A375 (cell line): ENCODE measurements at places on chromosomes 3 and 15. TPM values are rescaled to one million over a fixed set of nuclear protein-coding genes. Genes with fewer than 3 reads are reported as not detected.

The PLS1 gene
- total RNA-seq, result 7.4 and 8.8 TPM in 2 replicates

The PLA2G4D gene
- total RNA-seq, result not detected in 2 replicates

The DLEC1 gene
- total RNA-seq, result 0.11 TPM in 1 of 2 replicates, not detected in the other

The MAGEF1 gene
- total RNA-seq, result 43.6 and 47.7 TPM in 2 replicates

The FBXL2 gene
- 2.4 and 3.6 TPM in 2 replicates for total RNA-seq

The TPRA1 gene
- 52.1 and 66.8 TPM in 2 replicates for total RNA-seq

The CAMK2N2 gene
- 0.23 and 0.40 TPM in 2 replicates for total RNA-seq

The OCA2 gene
- total RNA-seq, result 0.19 TPM in 2 replicates

The COL6A5 gene
- not detected in 2 replicates for total RNA-seq

The TMEM40 gene
- total RNA-seq, result 0.08 TPM in 1 of 2 replicates, not detected in the other

The SELENOK gene
- 57.1 and 59.9 TPM in 2 replicates for total RNA-seq

The RLBP1 gene
- 3.7 and 5.3 TPM in 2 replicates for total RNA-seq

The ITGB5 gene
- total RNA-seq, result 257 and 271 TPM in 2 replicates

The MANF gene
- total RNA-seq, result 120 and 155 TPM in 2 replicates

The ETV5 gene
- total RNA-seq, result 122 and 143 TPM in 2 replicates

The AMOTL2 gene
- 230 and 247 TPM in 2 replicates for total RNA-seq

The CLASP2 gene
- total RNA-seq, result 50.8 and 70.5 TPM in 2 replicates

The STARD5 gene
- 0.38 and 0.53 TPM in 2 replicates for total RNA-seq

The PIGZ gene
- total RNA-seq, result 0.29 and 2.8 TPM in 2 replicates

The TMIE gene
- total RNA-seq, result 0.23 and 0.48 TPM in 2 replicates

The SOX2 gene
- total RNA-seq, result 10.4 and 11.0 TPM in 2 replicates

The MINAR1 gene
- total RNA-seq, result 1.0 and 1.1 TPM in 2 replicates

The CADPS gene
- 0.03 TPM in 1 of 2 replicates, not detected in the other for total RNA-seq

The CGNL1 gene
- total RNA-seq, result 0.08 TPM in 2 replicates

The FBLN2 gene
- total RNA-seq, result 0.05 and 1.4 TPM in 2 replicates

The SLC22A14 gene
- total RNA-seq, result 0.29 TPM in 1 of 2 replicates, not detected in the other

The RBPMS2 gene
- 0.16 and 0.34 TPM in 2 replicates for total RNA-seq

The CRYGS gene
- total RNA-seq, result 0.40 and 0.57 TPM in 2 replicates

The ANKRD34C gene
- total RNA-seq, result not detected in 2 replicates

The CCR8 gene
- total RNA-seq, result not detected in 2 replicates

The RAF1 gene
- total RNA-seq, result 80.0 and 90.2 TPM in 2 replicates

The XYLB gene
- 14.2 and 18.5 TPM in 2 replicates for total RNA-seq

The MTHFS gene
- total RNA-seq, result 30.7 and 32.2 TPM in 2 replicates

The SAMMSON gene
- total RNA-seq, result 3.6 and 6.4 TPM in 2 replicates

The RAB6B gene
- 0.41 and 1.9 TPM in 2 replicates for total RNA-seq

The CCDC13 gene
- 0.08 and 2.5 TPM in 2 replicates for total RNA-seq

The P2RY12 gene
- not detected in 2 replicates for total RNA-seq

The C15orf62 gene
- total RNA-seq, result 0.49 and 0.88 TPM in 2 replicates

The PRTG gene
- 17.3 and 27.5 TPM in 2 replicates for total RNA-seq

The VIPR1 gene
- total RNA-seq, result 13.3 and 13.5 TPM in 2 replicates

The WDR49 gene
- not detected in 2 replicates for total RNA-seq

The BLM gene
- total RNA-seq, result 16.1 and 16.9 TPM in 2 replicates
